ENCODE measurements at places on chromosomes 2 and 18. TPM values are rescaled to one million over a fixed set of nuclear protein-coding genes. Genes with fewer than 3 reads are reported as not detected.

MCEE gene
- 15.4 TPM for total RNA-seq

PTMA gene
- 888 TPM for total RNA-seq

SFT2D3 gene
- 4.8 TPM for total RNA-seq

ELOA2 gene
- total RNA-seq, result not detected

LCT gene
- total RNA-seq, result 0.08 TPM

MROH2A gene
- not detected for total RNA-seq

MZT2B gene
- 263 TPM for total RNA-seq

TTR gene
- total RNA-seq, result not detected

LYG2 gene
- total RNA-seq, result not detected

CCDC178 gene
- 1.7 TPM for total RNA-seq

C1GALT1C1L gene
- total RNA-seq, result 0.39 TPM

SMARCAL1 gene
- 22.0 TPM for total RNA-seq

NHEJ1 gene
- 22.2 TPM for total RNA-seq

TLX2 gene
- total RNA-seq, result not detected

ASB18 gene
- not detected for total RNA-seq

CPO gene
- not detected for total RNA-seq

PMAIP1 gene
- 43.3 TPM for total RNA-seq

KRTCAP3 gene
- not detected for total RNA-seq

GPR75 gene
- total RNA-seq, result 0.52 TPM

UGT1A4 gene
- not detected for total RNA-seq

ERFE gene
- 2.4 TPM for total RNA-seq

CD207 gene
- total RNA-seq, result not detected

LOXHD1 gene
- total RNA-seq, result not detected

TCF7L1 gene
- 1.4 TPM for total RNA-seq

COL6A3 gene
- 2,045 TPM for total RNA-seq

SETBP1 gene
- total RNA-seq, result 10.4 TPM

ACTG2 gene
- total RNA-seq, result 3.5 TPM

TTN gene
- under 0.01 TPM for total RNA-seq

IL1F10 gene
- total RNA-seq, result not detected

PDE6D gene
- 20.4 TPM for total RNA-seq

CXCR1 gene
- not detected for total RNA-seq

ANKRD62 gene
- not detected for total RNA-seq

CAD gene
- 22.5 TPM for total RNA-seq

HAAO gene
- total RNA-seq, result 2.7 TPM

SERPINB3 gene
- total RNA-seq, result under 0.01 TPM

NEURL3 gene
- total RNA-seq, result not detected

TUBA4B gene
- not detected for total RNA-seq

MC5R gene
- not detected for total RNA-seq

MREG gene
- total RNA-seq, result 0.32 TPM

NOTO gene
- total RNA-seq, result not detected

ACVR1C gene
- total RNA-seq, result 2.2 TPM
